ENCODE measurements at places on chromosomes 2 and 18. TPM values are rescaled to one million over a fixed set of nuclear protein-coding genes. Genes with fewer than 3 reads are reported as not detected.

TRIM54 gene
- total RNA-seq: not detected

GRCh38 chr2:230007931-230008707, 60.6 kb downstream of the SLC16A14 start:
- DNase-seq: peak; percentile 82

DNA sequence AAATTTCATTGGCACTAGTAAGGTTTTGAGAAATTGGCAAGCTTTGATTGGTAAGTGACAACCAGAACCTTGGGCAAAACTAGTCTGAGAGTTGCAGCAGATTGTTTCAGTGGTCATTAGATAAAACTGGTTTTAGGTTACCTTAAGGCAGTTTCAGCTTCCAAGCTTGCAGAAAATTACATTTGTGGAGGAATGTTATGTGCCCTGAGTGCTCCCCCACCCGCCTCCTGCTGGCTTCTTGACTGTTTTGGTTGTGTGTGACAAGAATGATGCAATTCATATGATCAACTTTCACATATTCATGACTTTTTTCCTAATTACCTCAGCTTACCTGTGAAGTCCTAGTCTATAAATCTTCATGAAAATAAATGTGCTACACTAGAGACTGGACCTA, 599.5 kb upstream of the ZNF804A start:
- no peak for DNase-seq

- DNase-seq: no peak
Observed at GRCh38 chr2:133039531-133039930, 369.5 kb upstream of the LYPD1 start.

Measured in osteoblast (primary cell).